Nephron progenitor cell (in vitro differentiated cells): ENCODE measurements at places on chromosomes 2 and 18.

GRCh38 chr2:3768960-3769765 is 65.8 kb downstream of the DCDC2C start:
- DNase-seq = no peak

GRCh38 chr2:174673876-174674275 is 76.3 kb upstream of the WIPF1 start:
- no peak for DNase-seq

- no peak for DNase-seq
Measured at GRCh38 chr18:6370886-6371635, 43.6 kb downstream of the L3MBTL4 start.

- DNase-seq = no peak
Measured at GRCh38 chr18:11268153-11268552, 118.8 kb upstream of the PIEZO2 start.

DNA sequence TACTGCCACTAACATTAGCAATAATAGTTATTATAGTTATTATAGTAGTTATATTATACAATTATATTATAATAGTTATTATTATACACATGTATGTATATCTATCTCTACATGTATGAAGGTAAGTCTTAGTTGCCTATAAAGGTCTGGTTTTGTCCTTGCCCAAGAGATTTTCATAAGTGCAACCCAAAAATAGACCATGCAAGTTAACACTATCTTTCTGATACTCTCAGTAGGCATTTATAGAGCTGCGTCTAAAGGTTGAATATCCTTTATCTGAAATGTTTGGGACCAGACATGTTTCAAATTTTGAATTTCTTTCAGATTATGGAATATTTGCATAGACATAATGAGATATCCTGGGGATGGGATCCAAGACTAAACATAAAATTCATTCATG is 175.4 kb downstream of the MEMO1 start:
- DNase-seq = no peak

DNA sequence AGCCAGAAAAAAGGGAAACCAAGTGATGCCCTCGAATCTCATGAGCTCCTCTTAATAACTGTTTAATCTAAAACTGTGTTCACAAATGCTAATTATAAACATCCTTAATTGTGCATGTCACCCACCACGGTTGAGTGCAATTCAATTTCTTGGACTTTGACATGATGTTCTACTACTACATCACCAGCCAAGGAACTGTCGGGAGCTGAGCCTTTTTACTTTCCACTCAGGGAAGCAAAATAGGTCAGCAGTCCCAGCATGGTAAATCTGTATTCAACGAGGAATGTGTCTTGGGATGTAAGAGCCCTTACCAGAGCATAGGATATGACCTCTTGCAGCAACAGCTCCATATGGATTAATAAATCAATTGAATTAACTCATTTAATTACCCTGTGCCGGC is 20.8 kb upstream of the REG3G start:
- DNase-seq = no peak

DNA sequence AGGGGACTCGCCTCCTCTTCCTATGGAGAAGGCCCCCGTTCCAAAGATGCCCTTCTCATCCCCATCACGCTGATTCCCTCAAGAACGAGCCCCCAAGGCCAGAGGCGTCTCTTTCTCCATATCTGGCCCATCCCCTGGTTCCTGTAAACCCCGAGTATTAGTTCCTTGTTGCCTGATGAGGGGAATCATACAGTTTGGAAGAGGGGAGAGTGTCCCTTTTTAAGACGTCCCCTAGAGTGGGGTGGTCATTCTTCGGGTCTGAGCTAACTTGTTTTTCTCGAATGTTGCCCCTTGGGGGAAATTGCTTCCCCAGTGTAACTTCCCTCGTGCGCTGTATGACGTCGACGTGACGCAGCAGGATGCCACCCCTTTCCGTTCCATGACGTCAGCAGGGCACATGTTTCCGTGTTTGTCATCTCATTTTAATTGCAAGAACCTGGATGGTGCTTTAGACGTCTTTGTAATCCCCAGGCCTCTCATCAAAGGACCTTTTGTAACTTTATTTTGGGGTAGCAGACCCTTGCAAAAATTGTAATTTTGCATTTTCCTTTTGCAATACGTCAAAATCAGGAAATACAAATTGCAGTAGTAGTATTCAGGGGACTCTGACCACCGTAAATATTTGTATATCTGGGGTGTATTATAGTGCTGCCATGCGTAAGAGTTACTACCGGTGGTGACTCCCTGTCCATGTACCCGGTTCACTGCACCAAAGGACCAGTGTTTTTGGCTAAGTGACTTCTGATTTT is 569 bp downstream of the BABAM2 start:
- peak; percentile 61 for DNase-seq

- no peak for DNase-seq
Measured at GRCh38 chr18:39341129-39341528, 1775.5 kb upstream of the CELF4 start.

GRCh38 chr2:99154643-99155536 is at the start of the genes LIPT1 and TSGA10:
Gene LIPT1 (plus strand): TSS chr2:99154967. CDS start chr2:99161958, 6,991 bp downstream.
Gene TSGA10 (minus strand): TSS chr2:99154942. CDS start chr2:99109439, 45,503 bp downstream.
- peak; percentile 87 for DNase-seq

DNA sequence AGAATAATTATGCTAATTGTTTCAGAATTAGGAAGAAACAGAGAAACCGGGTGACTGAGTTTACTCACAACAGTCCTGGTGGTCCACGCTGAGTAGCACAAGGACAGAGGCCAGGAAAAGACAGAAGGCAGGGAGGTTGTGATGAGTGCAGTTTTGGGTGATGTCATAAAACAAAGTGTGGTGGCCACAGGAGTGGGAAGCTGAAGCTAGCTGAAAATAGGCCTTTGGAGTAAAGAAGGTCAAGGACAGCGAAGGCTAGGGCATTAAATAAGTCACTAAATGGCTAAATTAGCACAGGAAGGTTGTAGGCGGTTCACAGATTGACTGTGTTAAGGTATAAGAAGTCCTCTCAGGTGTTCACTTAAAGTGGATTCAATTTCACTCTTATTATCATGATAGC is 120.9 kb upstream of the TTN start:
- DNase-seq = no peak

DNA sequence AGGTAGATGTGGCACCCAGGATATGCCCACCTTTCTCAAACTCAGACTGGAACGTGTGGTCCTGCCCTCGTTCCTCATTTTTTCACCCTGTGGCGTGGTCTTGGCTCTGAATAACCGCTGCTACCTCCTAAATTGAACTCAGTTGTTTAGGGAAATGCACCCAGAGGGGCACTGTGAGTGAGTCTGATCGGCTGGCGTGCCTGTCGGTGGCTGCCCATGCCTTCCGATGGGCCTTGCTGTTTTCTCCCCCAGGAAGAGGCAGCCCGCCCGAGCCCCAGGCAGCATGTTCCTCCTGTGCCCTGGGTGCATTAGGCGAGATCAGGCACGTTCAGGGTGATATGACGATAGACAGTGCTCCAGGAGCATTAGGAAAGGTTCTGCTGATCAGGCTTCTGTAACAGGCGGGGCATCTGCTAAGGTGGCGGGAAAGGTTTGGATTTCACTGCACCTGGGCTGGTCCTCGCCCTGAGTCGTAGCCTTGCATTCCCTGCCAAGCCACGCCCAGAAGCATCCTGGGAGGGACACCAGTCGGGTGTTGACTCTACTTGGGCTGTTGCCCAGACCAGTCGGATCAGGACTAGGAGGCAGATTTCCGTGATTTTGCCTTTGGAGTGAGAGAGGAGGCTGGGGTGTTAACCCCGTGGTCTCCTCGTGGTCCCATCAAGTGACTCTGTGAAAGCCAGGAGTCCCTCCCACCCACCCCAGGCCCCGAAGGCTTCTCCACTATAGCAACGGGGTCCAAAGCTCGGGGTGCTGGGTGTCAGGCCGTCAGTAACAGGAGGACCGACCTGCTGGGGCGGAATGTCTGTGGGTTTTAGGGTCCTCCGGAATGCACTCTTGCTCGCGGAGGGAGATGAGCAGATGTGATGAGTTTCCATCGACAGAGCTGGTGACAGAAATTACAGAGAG is 75.1 kb downstream of the SH3BP4 start:
- DNase-seq = no peak

- DNase-seq = peak; percentile 74
Measured at GRCh38 chr18:35949903-35950627, 22.4 kb upstream of the RMP24 start.

GRCh38 chr2:102050854-102051391 is 59.2 kb downstream of the IL1R2 start:
- no peak for DNase-seq

- no peak for DNase-seq
Measured at GRCh38 chr2:57876313-57876712, 170.3 kb upstream of the VRK2 start.

GRCh38 chr2:218583983-218584850 is 15.6 kb downstream of the CNOT9 start:
- no peak for DNase-seq

- no peak for DNase-seq
Measured at GRCh38 chr18:78999939-79000338, 20.3 kb downstream of the SALL3 start.

GRCh38 chr2:65999796-66000195 is 435.1 kb upstream of the MEIS1 start:
- no peak for DNase-seq

DNA sequence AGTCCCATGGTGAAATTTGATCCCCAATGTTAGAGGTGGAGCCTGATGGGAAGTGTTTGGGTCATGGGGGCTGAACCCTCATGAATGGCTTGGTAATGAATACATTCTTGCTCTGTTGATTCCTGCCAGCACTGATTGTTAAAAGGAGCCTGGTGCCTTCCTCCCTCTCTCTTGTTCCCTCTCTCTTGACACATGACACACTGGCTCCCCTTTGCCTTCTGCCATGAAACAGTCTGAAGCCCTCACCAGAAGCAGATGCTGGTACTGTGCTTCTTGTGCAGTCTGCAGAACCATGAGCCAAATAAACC is 30.6 kb upstream of the EPC2 start:
- DNase-seq = peak; percentile 25

- DNase-seq = no peak
Measured at GRCh38 chr18:38972571-38972970, 1407.0 kb upstream of the CELF4 start.

DNA sequence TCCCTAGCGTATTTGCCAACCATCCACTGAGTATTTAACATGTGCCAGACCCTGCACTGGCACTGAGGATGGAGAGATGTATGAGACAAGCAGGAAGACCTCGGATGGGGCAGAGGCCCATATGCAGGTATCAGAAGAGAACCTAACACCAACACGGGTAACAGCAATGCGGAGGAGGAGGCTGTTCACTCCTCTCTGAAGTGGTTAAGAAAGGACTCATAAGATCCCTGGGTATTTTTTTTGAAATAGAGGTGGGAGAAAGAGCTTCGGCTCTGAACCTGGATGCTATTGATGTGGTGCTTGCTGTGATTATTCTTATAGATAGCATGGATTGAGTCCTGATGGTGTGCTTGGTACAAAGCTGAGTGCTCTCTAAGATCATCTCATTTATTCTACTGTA is 418.3 kb downstream of the LPIN1 start:
- no peak for DNase-seq

GRCh38 chr2:196984903-196985302 is 58.4 kb upstream of the PGAP1 start:
- DNase-seq = no peak

GRCh38 chr2:197890168-197890567 is 85.8 kb downstream of the PLCL1 start:
- DNase-seq = no peak

DNA sequence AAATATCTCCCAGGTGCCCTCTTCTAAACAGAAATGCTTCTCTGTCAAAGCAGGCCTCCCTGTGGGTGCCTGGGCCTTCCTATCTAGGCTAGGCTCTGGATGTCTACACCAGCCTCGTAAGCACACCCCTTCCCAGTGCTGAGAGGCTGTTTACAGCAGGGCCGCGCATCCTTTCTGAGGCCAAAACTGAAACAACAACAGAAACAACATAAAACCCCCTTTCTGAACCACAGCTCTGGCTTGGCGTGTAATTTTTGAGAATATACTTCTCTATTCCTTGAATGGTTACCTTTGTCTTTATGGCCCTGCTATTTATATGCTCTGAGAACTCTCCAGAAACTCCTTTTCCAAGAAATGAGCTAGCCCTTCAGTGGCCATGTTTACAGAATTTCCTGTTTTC is 118.4 kb downstream of the BCL2L11 start:
- no peak for DNase-seq

DNA sequence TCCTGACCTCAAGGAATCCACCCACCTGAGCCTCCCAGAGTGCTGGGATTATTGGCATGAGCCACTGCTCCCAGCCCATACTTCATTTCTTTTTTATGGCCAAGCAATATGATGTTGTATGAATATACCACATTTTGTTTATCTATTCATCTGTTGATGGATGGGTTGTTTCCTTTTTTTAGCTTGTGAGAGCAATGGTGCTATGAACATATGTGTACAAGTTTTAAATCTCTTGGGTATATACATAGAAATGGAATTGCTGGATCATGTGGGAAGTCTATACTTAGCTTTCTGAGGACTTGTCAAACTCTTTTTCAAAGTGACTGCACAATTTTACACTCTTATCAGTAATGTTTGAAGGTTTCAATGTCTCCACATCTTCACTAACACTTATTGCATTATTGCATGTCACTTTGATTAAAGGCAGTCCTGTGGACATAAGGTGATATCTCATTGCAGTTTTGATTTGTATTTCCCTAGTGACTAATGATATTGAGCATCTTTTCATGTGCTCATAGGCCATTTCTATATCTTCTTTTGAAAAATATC is 167.1 kb upstream of the SPHKAP start:
- no peak for DNase-seq

DNA sequence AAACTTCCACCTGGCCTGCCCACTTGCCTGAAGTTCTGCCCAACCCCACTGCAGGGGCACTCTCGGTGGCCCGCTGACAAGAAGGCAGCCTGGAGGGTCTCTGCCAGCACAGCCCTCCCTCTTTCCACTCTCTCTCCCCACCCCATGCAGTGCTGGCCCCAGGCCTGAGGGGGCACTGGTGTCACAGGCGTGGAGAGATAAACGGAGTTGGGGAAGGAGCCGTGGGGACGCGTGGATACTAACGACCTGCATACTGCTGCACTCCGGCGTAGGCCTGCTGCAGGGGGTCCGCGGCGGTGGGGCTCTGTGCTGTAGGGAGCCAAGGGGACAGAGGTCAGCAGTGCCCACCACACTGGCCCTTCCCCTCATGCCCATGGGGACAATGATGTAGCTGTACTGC is 299.3 kb downstream of the CELF4 start:
- DNase-seq = peak; percentile 49

GRCh38 chr2:126792186-126792585 is 106.5 kb upstream of the TEX51 start:
- DNase-seq = no peak

- DNase-seq = no peak
Measured at GRCh38 chr2:193382583-193382982, 1187.8 kb upstream of the TMEFF2 start.

GRCh38 chr2:32422133-32422532 is 65.3 kb downstream of the BIRC6 start:
- no peak for DNase-seq

- peak; percentile 85 for DNase-seq
Measured at GRCh38 chr2:96951125-96951654, 35.2 kb downstream of the FAM178B start.

- no peak for DNase-seq
Measured at GRCh38 chr2:186570604-186571003, 19.3 kb upstream of the ITGAV start.

DNA sequence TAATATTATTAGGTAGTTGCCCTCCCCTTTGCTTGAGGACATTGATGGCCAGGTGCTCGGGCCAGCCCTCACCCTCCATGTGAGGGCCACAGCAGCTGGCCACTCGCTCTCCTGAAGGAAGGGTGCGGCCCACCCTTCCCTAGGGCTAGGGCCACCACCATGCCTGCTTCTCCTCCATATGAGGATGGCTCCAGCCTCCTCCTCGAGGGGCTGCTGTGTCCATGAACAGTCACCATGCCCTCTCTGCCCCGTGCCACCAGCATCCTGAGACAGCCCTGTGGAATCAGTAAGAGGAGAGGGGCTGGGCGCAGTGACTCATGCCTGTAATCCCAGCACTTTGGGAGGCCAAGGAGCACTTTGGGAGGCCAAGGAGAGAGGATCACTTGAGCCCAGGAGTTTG is 2.4 kb downstream of the GPR17 start:
- no peak for DNase-seq
